Effector CD4-positive, alpha-beta T cell (primary cell): ENCODE measurements at places on chromosomes 1 and 21.

DNA sequence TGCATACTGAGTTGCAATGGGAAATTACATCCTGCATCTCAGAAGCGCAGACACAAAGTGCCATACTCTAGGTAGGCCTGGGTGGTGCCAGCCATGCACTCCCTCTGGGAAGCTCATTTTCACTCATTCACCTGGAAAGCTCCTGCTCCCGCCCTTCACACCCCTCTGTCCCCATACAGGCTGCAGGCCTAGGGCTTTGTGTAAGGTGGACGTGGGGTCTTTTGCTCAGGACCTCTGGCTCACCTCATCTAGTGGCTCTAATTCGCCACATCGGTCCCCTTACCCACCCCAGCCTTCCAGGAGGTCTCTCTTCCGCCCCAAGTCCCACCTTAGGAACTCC lies 751 bp downstream of the MRPS15 start:
- DNase-seq, result no peak

GRCh38 chr1:236345728-236346127 lies 48.4 kb upstream of the EDARADD start:
- DNase-seq, result no peak

GRCh38 chr1:92184632-92185031 lies 33.1 kb upstream of the C1orf146 start:
- DNase-seq, result no peak

DNA sequence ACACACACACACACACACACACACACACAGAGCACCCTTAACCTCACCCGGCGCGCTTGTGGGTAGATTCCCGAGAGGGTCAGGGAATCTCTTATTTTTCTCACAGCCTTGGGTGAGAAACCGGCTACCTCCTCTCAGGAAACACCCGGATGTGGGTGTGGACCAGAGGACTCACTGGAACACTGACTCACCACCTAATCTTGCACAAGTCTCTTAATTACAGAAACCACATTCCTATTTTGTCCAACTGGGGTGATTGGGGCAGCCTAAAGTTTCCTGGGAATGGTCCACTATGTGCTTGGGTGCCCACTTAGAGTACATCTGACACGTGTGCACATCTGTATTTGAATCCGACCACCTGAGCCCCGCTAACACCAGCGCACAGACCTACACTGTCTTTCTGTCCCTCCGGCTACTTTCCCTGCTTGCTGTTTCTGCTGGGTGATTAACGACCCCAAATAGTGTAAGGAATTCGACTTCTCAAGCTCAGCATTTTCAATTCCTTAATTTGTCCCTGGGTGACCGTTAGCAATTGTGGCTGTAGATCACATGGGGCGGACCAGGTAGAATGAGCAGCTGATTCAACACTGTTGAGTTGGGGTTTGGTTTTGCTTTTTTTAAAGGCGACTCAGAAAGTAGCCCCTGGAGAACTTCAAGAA lies 14.0 kb upstream of the TBX15 start:
- DNase-seq, result no peak

DNA sequence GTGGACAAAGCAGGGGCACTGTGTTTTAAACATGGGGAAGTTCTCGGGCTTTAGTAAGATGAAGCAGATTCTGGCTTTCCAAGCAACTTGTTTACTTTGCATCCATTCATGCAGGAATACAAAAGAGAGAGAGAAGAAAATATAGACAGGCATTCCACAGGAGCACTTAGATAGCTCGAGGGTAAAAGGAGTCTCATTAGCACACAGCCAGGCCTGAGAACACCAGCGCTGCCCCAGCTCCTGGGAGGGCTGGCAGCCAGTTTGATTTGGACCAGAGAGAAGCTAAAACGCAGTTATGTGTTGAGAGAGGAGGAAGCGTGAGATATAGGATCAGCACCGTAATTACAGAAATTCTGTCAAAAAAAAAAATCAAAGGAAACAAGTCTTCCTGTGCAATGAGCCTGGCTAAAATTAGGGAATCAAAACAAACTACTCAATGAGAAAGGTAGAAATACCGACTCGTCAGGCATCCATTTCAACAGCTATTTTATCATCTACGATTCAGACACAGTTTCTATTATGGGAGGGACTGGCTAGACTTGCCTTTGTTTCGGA lies 68.2 kb downstream of the CLSTN1 start:
- DNase-seq, result no peak

DNA sequence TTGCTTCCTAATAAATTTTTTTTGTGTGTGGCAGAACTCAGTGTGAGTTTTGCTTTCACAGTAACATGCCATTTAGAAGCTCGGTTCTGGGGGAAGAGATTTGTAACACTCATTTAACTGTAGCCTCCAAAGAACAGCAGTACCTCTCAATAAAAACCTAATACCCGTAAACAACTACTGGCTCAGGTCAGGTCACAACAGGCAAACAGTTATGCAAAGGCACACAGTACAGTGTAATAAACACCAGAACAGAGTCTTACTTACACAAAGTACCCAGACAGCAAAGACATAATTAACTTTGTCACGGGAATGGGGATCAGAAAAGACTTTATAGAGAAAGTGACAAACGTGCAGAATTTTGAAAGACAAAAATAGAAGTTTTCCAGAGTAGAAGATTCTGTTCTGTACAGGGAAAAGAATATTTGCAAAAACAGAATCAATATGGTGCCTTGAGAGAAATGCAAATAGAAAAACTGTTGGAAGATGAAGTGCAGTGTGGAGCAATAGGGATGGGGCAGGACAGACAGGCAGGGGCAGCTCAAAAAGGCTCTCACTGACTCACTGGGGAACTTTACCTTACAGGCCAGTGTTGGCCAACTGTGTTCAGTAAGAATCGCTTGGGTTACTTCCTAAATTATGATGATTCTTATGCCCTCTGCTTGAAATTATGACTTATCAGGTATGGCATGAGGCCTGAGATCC lies 38.8 kb downstream of the EGLN1 start:
- no peak for DNase-seq

DNA sequence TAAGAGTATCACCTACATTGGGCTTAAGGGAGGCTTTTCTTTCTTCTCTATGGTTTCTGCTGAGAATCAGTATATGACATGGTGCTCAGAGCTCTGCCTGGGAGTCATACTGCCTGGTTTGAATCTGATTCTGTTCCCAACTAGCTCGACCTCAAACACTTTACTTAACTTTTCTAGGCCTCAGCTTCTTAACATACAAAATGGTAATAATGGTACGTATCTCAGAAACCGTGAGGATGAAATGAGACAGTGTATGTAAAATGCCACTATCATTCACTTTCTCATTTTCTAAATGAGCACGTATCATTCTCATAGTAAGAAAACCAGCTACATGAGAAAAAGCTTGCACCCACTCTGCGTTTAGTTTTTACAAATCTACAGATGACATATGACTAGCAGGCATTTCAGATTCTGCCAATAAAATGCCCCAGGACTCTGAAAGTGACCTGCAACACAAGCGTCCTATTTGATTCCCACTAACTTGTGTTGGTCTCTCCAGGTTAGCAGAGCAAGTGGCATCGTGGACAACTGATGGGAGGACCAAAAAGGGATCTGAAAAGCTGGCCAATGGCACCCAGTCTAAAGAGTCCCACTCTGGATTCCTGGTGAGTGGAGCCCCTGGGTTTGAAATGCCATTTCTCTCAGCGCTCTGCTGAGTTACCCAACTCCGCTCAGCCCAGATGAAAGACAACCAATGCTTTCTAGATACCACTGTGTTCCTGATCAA lies 6.1 kb downstream of the CTNNBIP1 start:
- no peak for DNase-seq

GRCh38 chr21:34779860-34780259 lies 111.1 kb downstream of the CLIC6 start:
- DNase-seq, result no peak

- DNase-seq, result no peak
These were observed 70.0 kb downstream of the ALG14 start for GRCh38 chr1:95002540-95003432.

DNA sequence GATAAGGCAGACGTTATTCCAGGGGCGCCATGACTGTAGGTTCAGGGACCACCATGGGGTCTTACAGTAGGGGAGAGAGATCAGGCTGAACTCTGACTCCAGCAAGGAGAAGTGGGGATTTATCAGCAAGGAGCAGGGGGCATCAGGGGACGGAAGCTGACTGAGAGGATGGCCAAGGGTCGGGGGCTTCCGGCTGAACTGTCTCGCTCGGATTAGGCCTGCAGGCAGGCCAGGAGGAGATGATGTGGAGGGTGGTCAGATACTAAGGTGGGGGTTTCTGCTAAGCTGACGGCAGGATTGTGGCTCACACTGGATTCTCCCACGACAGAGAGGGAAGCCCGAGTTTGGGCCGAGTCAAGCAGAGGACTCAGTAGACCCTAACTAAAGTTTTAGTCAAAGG lies 186.9 kb upstream of the VAMP3 start:
- no peak for DNase-seq
